ENCODE measurements at places on chromosomes 2 and 18. TPM values are rescaled to one million over a fixed set of nuclear protein-coding genes. Genes with fewer than 3 reads are reported as not detected.

DNA sequence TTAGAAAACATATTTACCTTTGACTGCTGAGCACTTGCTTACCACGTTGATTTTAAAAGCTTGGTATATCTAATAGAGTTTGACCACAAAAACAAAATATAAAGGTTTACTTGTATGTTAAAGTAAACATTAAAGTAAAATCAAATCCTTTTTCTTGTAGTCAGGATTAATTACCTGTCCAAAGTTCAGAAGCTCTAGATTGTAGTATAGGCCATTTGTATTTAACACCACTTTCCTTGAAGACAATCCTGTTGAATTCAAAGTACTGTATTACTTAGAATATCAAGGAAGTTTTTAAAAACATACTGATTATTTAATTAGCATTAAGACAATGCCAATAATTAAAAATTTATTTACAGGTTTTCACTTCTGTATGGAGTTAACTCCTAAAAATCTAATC lies 53.0 kb downstream of the PGAP1 start:
- no peak for DNase-seq

DNA sequence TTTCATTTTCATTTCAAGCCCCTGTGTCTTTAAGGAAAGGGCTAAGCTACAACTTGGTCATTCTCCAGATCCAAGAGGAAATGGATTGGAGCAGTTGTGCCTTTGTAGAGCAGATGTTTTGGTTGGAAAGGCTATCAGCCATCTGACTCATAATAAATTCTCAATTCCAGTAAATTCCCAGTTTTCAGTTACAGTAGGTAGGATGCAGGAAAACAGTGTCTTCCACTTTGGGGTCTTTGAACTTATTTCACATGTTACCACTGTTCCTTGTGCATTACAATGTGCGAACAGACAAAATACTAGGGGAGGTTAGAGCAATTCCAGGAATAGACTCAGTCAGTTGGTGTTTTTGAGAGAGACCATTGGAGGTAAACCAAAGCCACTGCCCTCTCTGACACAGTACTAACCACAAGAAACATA lies 211.9 kb downstream of the BABAM2 start:
- peak; percentile 51 for DNase-seq

GRCh38 chr2:86512034-86512433 lies 51.2 kb downstream of the CHMP3 start:
- DNase-seq: no peak

- no peak for DNase-seq
Measured at GRCh38 chr2:98164256-98164655, 77.3 kb downstream of the VWA3B start.

DNA sequence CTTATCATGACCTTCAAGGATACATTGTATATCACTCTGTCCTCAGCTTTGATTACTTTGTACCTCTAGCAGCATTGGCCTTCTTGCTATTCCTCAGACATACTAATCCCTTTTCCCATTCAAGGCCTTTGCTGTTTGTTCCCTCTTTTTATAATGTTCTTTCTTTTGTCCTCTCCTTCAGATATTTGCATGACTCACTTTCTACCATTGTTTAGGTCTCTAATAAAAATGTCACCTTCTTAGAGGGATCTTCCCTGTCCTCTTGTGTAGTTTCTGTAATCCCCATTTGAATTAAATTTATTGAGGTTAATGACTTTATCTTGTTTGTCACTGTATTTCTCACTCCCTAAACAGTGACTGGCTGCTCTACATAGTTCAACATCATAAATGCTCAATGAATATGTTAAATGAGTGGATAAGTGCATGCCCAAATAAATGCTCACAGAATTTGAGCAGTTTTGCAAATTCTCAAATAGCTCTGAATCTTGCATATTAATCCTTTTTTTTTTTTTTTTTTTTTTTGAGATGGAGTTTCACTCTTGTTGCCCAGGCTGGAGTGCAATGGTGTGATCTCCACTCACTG lies 135.9 kb downstream of the AGPS start:
- no peak for DNase-seq

DNA sequence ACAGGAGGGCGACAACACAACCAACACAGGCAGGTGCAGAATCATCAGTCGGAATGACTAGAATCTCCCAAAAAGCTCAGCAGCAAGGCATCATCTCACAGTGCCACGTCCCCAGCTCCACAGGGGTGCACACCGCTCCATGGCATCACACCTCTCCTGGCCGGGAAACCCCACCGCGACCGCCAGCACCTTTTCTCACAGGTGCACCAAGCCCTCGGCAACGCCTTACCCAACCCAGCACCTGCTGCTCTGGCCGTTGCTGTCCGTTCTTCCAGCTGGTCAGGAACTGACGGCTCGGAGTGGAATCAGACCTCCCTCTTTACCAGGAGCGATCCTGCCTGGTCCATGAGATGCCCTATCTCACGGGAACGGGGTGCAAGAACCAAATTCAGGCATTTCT lies 61.3 kb downstream of the ZNF516 start:
- DNase-seq: no peak

- DNase-seq: no peak
Measured at GRCh38 chr2:85712849-85713612, 18.9 kb downstream of the GNLY start.

DNA sequence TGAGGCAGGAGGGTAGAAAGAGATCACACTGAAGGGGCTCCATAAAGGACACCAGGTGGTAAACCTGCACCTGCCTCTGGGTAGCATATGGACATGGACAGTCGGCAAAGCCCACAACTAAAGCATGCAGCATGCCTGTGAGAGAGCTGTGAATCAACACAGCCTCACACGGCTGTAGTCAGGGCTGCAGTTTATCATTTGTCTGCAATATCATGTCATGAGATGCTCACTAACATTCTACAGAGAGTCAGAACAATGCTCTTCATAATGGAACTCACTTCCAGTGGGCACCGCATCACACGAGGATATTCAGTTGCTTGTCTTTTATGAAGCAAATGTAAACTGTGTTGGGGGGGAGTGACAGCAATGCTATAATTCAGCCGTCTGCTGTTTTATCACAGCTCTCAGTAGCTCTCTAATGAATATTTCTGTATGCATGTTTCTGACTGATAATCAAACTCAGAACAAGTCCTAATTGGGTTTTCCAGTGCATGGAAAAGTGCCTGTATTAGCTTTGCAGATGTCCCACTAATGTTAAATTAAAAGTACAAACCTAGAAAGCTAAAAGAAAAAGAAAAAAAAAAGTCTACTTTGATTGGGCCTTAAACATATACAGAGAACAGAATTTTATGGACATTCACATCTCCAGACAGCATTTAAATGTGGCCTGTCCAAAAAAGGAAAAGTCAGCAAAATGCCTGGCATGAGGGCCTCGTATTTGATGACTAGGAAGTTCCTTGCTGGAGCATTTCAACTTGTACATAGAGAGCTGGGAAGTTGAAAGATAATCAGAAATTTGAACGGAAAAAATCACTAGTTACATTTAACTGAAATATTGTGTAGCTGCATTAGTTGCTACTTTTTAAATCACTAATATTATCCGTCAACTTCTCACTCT lies 406.1 kb upstream of the SOX11 start:
- no peak for DNase-seq

- no peak for DNase-seq
Measured at GRCh38 chr2:143903172-143903856, 616.6 kb downstream of the ZEB2 start.

- no peak for DNase-seq
Measured at GRCh38 chr2:11967946-11968465, 221.6 kb downstream of the LPIN1 start.

DNA sequence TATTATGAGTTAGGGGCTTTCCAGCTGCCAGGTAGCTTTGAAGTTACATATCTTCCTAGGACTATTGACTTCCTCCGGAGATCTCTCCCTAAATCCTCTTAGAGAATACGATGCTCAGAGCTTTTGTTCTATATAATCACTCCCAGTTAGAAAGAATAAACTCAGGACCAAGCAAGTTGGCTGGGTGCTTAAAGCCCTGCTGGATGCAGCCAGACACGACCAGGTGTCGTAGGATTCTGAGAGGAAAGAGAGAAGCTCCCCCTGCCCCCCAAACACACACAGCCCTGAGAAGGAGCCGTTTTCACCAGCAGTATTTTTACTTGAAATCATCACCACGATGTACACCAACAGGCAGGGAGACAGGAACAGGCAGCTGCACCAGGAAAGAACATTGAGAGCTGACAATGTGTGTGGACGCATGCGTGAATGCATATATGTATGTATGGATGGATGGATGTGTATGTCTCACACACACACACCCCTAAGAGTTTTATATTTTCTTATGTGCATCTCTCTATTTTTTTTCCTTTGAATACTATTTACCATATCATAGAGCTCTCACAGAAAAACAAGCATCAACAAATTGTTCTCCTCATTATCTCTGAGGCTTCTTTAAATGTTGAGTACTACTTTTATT lies 382.6 kb downstream of the EPHA4 start:
- DNase-seq: no peak

GRCh38 chr2:23566241-23567142 lies 181.5 kb downstream of the KLHL29 start:
- DNase-seq: no peak

Gene TMX3
- polyA plus RNA-seq: 59.6 TPM

Gene SCN3A
- polyA plus RNA-seq: 0.11 TPM

Gene KCNS3
- polyA plus RNA-seq: 0.46 TPM

Gene KLHL41
- 0.22 TPM for polyA plus RNA-seq

Gene RHOB
- polyA plus RNA-seq: 47.7 TPM

Gene SLC9A2
- polyA plus RNA-seq: not detected

Gene ASB18
- polyA plus RNA-seq: not detected

Gene ICA1L
- 3.3 TPM for polyA plus RNA-seq

Gene CERKL
- polyA plus RNA-seq: 0.09 TPM

Data from AG04450 (cell line).